ENCODE measurements at places on chromosomes 3 and 15.

- DNase-seq, result no peak
Measured at GRCh38 chr15:23877502-23878412, 190.7 kb upstream of the NDN start.

DNA sequence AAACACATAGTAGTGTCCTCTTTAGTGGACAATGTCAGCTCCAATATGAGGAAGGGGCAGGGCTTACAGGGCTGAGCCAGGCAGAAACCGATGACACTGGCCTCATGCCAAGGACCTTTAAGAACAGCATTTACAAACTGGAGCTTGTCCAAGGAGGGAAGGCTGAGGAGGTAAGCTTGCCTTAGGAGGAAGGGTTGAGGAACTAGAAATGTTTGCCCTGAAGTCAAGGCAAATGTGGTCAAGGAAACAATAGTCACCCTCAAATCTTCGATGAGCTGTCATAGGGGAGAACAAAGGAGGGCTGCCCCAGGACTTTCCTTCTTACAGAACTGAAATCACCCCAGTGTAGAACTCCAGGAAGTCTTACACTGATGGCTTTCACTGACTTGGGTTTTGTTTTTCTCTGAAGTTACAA is 136.4 kb downstream of the LIPC start:
- no peak for DNase-seq

DNA sequence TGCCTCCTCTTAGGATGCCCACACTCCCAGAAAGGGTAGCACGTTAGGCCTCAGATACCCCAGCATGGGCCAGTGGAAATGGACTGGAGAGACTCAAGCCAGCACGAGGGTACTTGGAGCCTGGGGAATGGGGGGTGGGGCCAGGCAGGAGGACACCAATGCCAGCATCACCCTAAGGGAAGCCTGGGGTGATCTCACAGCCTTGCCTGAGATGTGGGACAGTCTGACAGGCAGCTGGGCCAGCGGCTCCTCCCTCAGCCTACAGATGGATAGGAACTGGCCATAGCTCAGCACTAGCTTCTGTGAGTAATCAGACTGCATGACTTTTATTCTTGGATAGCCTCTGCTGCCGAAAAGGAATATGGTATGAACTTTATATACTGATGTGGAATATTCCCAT is 59.6 kb upstream of the MRPS22 start:
- DNase-seq, result no peak

GRCh38 chr3:185103359-185104127 is 49.3 kb downstream of the C3orf70 start:
- DNase-seq, result no peak

DNA sequence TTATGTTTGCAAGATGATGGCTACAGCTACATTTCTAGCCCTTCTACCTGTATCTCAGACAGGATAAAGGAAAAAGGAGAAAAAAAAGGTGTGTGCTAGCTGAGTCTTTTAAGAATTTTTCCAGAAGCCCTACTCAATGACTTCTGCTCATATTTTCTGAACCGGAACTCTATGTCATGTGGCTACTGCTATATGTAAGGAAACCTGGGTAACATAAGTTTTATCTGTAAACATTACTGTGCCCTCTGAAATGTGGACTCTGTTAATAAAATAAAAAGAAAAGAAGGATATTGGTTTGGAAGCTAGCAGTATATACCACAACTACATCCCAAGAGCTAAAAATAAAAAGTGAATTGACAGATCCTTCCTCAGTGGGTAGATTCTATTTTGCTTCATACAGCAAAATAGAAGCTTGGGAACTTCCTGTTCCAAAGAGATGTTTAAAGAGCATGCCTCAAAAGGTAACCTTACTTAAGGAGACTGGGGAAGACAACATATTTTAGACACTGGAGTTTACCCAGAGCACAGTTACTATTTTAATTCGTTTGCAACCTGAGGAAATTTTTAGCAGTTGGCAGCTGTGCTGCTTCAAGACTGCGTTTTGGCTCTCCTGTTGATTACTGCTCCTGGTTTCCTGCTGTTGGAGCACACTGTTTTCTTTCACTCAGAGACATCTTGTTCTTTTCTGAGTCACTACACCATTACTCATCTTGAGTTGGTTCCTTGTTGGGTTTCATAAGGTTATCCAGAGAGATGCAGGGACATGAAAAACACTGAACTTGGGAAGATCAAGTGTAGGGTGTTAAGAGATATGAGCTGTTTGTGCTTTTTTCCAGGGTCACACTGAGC is 280.7 kb downstream of the NFKBIZ start:
- no peak for DNase-seq

- DNase-seq, result no peak
Measured at GRCh38 chr3:82058809-82059208, 297.4 kb upstream of the GBE1 start.
